ENCODE measurements at places on chromosomes 1 and 21.

DNA sequence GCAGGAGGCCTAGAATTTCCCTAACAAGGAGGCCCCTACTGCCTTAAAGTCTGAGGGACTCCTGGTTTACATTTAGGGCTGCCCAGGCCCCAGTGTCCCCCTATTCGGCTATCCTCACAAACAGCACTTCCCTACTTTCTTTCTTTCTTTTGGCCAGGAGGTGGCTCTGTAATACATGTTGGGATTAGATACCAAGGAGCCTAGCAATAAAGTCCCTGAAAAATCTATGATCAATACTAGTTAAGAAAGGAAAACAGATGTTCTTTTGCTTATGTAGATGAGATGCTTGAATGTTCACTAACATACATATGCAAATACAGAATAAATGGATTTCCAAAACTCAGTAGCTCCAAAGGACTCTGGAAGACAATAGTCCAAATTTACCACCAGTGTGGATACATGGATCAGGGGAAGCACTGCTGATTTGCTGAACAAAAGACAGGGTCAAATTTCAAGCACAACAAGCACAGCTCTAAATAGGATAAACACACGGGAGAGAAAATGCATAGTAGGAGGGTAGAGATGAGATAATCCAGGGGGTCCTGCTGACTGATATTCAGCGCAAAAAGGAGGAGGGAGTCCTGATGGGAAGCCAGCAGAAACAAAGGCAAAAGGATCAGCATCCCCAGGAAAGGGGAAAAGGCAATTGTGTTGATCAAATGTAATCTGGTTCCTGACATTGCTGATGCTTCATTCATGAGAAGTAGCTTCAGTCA lies 240.0 kb downstream of the NUF2 start:
- DNase-seq: no peak

GRCh38 chr1:230797376-230797920 lies 50.3 kb downstream of the CAPN9 start:
- DNase-seq: no peak

GRCh38 chr1:170823120-170823519 lies 112.2 kb upstream of the MROH9 start:
- DNase-seq: no peak

- no peak for DNase-seq
Measured at GRCh38 chr1:236081546-236082227, 16.8 kb upstream of the NID1 start.

GRCh38 chr1:235022981-235023710 lies 105.5 kb downstream of the TOMM20 start:
- DNase-seq: no peak

DNA sequence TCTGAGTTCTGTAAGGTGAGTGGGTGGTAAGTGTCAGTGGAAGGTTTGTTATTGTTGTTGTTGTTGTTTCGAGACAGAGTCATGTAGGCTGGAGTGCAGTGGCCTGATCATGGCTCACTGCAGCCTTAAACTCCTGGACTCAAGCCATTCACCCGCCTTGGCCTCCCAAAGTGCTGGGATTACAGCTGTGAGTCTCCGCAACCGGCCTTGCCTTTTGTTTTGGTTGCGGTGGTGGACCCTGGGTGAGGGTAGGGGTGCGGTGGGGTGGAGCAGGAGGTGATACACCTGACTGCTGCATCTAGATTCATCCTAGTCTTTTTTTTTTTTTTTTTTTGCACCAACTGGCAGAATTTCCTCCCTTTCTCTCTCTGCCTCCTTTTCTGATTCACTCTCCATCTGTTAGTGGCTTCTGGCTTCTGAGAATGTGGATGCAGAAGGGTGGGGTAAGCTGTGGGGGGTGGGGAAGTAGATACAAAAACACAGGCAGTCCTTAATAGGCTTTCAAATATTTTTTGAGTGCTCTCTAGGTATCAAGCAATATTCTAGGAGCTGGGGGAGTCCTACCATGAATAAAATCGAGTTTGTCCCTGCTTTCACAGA lies 4.6 kb upstream of the GMEB1 start:
- DNase-seq: no peak

DNA sequence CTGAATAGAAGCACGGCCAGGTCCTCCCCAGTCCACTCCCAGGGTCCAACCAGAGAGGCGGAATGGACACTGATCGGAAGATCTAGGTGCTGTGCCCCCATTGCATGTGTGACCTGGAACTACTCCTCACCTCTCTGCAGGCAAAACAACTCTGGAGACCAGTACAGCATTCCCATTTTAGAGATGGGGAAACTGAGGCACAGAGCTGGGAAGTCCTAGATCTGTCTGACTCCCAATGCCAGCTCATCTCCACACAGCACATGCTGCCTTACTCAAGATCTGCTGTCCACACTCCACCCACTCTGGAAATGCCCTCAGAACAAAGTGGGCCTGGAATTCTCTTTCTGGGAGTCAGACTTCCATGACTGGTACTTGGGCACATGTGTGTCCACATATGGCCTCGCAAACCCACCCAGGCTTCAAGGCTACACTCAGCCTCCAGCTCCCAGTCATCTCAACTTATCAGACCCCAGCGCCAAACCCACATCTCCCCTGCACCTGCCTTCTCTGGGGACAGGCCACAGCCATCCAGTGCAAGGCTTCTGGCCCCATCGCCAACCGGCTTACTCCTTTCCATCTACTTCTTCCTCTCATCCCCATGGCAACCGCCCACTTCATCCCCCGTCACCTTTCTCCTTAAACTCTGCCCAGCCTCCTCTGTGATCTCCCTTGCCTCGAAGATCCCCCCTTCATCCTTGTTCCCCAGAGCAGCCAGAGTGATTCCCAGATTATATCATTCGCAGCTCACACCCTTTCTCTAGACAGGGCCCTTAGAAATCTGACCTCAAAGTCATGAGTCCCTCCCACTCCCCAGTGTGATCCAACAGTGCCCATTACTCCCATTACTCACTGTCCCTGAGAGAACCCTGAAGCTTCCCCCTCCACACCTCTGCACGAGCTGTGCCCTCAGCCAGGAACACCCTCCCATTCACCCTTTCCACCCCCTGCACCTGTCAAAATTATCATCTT lies 2.7 kb downstream of the COL8A2 start:
- no peak for DNase-seq

- no peak for DNase-seq
Measured at GRCh38 chr1:54506594-54506993, 41.4 kb upstream of the ACOT11 start.

- no peak for DNase-seq
Measured at GRCh38 chr21:14046401-14046800, 164.4 kb downstream of the LIPI start.

Measured in erythroblast (primary cell).